Gastroesophageal sphincter (tissue), 4 donors: ENCODE measurements at places on chromosomes 6 and 20. TPM values are rescaled to one million over a fixed set of nuclear protein-coding genes. Genes with fewer than 3 reads are reported as not detected.
A peak's percentile ranks its signal among the peaks of the same experiment; 100 is the strongest.

- no peak for ATAC-seq
Observed at GRCh38 chr20:59912609-59913008, 20.8 kb downstream of the SYCP2 start.

DNA sequence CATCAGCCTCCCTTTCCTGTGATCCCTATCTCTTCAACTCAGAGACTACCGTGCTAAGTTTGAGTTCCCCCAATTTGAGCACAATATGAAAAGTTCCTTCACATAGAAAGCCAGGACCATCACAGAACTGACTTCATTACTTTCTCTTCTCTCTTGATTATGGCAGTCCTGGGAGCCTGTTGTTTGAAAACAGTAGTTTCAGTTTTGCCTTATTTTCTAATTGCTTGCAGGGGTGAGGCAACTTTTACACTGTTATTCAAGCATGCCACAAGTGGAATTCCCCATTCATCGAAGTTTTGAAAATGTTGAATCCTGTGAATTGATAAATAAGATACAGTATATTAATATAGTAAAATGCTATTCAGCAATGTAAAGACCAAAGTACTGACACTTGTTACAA lies 569.7 kb upstream of the MARCKS start:
- no peak for ATAC-seq

DNA sequence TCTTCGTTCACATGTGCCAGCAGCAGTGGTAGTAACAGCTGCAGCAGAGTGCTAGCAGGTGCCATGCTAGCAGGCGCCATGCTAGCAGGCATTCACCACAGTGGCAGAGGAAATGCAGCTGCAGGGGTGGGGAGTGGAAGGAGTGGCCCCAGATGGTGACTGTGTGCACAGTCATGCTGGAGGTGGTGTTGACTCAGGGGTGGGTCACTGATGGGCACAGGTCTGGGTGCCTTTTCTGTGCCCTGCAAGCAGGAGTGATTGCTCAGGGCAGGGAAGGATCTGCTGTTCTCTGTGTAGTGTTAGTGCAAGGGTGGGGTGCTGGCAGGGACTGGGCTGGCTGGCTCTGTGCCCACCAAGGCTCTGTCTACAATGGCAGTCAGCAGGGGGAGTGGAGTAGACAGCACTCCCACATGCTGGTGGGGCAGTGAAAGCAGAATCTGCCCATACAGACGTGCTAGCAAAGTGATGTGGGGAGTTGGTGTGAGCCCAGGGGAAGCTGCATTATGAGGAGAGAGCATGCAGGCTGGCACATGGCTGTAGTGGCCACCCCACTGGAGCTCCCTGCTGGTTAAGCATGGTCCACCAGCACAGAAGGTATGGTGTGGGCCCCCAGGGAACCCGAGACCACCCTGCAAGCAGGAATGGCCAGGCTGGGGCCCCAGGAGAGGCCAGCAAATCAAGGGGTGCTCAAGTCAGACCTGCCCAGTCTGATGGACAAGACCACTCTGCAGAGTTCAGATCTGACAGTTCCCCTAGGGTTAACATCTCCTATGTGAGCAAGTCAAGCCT lies 11.4 kb upstream of the TSPYL4 start:
- no peak for ATAC-seq

DNA sequence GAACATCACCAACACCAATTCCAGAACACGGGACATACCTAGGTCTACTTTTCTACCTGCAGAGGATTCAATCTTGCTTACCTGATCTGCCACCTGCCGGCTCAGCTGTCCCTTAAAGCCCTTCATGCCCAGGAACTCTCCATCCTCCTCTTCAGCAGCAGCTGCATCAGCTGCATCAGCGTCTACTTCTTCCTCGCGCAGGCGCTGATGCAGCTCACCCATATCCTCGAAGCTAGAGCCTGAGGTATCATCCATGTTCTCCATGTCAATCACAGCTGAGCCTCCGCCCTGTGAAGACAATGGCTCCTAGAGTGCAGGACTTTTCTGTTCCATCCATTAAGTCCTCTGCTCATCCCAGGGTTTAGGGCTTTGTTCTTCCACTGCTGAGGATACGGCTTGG lies 918 bp downstream of the YIPF3 start:
- no peak for ATAC-seq

The UBD gene
- total RNA-seq = 0.47 TPM

The C4A gene
- total RNA-seq = 50.4 TPM

The SIRPB2 gene
- 11.1 TPM for total RNA-seq

- no peak for ATAC-seq
Observed at GRCh38 chr20:41467690-41468089, 101.1 kb upstream of the EMILIN3 start.

The PCSK2 gene
- 1.6 TPM for total RNA-seq

The MEI4 gene
- total RNA-seq = 0.13 TPM

DNA sequence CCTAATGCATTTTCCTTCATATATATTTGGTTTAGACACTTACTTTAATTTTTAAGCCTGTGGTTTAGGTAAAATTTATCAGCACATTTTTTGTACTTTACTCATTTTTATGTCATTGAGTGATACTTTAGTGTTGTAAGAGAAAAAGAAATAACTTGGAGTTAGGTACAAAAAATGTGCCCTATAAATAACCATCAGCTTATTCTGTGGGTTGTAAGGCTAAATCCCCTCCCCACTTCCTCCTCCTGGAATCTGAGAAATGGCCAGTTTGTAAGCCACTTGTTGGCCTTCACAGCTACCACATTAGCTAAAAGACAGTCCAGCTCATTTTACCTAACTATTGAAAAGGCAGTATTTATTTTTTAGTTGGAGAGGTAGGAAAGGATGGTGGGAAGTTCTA lies 576.3 kb downstream of the PKHD1 start:
- ATAC-seq = no peak

- ATAC-seq = no peak
Observed at GRCh38 chr6:6593867-6594468, 5.4 kb downstream of the LY86 start.

DNA sequence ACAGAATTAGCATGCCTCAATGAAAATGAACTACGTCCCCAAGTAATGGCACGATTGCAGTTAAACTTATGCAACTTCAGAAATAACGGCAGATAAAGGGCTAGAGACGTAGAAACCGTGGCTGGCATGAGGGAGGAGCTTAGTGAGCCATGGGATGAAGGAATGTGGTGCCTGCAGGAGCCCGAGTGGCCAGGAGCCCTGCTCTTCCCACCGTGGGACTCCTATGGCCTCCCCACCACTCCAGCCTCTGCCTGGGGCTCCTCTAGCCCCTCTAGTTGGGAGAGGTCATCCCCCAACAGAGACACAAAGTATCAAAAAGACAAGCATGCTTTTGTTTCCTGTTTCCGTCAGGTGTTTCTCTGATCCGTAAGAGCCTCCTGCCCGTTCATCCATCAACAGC lies 75.1 kb upstream of the BHLHE23 start:
- no peak for ATAC-seq

The PSMB8 gene
- total RNA-seq = 20.2 TPM

GRCh38 chr6:101451981-101452380 lies 58.5 kb downstream of the GRIK2 start:
- no peak for ATAC-seq

The ELMO2 gene
- 58.4 TPM for total RNA-seq

DNA sequence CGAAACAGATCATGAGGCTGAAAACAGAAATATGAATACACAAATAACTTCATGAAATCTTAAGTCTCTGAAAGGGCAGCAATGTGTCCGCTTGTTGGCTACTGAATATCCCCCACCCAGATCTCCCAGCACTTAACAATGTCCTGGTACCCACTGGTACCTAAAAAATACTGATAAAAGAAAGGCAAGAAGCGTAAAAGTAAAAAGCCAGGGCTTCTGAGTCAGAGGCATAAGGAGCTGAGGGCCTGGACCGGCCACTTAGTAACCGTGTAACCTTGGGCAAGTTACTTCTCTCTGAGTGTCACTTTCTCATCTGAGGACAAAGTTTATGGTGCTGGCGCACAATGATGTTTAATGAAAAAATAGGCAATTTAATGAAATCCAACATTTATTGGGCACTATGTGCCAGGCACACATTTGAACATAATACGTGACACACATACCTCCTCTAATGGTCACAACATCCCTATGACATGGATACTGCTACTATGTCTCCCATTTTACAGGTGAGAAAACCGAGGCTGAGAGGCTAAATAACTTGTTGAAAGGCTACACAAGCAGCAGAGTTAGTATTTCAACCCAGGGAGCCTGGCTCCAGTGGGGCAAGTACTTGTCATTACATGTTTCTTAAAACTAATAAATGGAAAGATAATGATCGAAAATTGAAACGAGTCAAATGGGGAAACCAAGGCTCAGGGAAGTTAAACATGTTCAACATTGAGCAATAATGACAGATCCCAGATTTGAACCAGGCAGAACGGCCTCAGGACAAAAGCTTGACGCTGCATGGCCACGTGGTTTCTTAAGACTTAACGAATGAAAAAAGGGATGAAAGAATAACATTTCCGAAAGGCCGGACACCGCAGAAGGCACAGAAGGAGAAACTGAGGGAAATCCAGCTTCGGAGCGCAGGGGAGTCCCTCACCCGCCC lies 828 bp downstream of the TP53RK start:
- peak; percentile 0 for ATAC-seq

The DNMT3B gene
- total RNA-seq = 0.81 TPM

GRCh38 chr6:13733178-13733887 lies 21.7 kb upstream of the RANBP9 start:
- peak; percentile 97 for ATAC-seq

GRCh38 chr6:149897015-149897697 lies 757 bp downstream of the RAET1E start:
- ATAC-seq = peak; percentile 96

- no peak for ATAC-seq
Observed at GRCh38 chr20:8583012-8583565, 451.0 kb downstream of the PLCB1 start.

The CDC25B gene
- total RNA-seq = 39.1 TPM

GRCh38 chr20:10217721-10218410 lies 764 bp upstream of the SNAP25 start:
- ATAC-seq = peak; percentile 14

DNA sequence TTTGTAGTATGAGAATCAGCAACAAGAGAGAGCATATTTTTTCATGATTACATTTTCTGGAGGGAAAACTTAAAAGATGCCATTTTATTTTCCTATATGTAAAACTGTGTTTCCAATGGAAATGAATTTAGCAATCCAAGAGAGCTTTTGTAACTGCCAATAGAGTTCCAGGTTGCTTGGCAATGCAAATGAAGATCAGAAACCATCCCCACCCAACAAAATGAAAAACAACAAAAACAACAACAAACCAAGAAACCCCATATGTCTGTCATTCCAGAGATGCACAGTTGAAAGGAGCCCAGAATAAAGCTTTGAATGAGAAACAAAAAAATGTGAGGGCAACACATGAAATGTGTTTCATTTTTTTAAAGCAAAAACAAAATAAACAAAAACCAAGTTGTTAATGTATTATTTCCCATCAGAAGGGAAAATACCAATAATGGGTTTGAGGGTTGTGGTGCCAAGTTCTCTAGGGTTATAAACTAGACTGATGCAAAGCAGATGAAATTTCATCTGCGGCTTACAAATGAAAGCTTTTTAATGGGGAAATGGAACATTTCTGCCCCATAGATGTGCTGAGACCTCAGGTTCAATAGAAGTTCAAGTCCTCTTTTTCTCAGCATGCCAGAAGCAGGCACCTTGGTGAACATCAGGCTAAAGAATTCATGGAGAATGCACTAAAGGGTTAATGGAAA lies 121.5 kb upstream of the MCHR2 start:
- ATAC-seq = no peak

GRCh38 chr20:12028771-12029170 lies 111.1 kb downstream of the BTBD3 start:
- no peak for ATAC-seq

DNA sequence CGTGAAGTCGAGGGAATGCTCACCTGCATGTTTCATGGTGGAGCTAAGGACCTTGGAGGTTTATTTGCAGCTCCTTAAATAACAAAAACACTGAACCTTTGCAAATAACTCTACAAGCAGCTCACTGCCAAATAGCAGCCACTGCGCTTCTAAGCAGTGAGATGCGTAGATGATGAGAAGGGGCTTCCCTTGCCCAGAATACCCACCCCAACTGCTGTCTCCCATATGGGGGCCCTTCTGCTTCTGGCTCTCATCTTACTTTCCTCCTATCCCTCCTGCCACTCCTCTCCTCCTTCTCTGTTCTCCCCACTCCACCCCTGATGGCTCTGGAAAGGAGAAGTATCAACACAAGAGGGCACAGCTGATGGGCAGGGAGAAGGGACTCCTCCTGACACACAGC lies 193.3 kb upstream of the SSTR4 start:
- no peak for ATAC-seq

DNA sequence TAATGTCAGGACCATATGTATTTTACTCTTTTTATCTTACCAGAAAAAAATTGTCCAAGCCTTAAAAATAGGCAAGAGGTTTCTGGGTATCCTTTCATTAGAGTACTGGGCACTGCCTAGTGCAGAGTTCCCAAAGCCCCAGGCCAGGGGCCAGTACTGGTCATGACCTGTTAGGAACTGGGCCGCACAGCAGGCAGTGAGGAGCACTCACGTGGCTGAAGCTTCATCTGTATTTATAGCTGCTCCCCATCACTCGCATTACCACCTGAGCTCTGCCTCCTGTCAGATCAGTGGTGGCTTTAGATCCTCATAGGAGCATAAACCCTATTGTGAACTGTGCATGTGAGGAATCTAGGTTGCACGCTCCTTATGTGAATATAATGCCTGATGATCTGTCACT lies 632.9 kb downstream of the UTRN start:
- ATAC-seq = no peak

The GDAP1L1 gene
- 0.67 TPM for total RNA-seq

The TBXT gene
- not detected for total RNA-seq

DNA sequence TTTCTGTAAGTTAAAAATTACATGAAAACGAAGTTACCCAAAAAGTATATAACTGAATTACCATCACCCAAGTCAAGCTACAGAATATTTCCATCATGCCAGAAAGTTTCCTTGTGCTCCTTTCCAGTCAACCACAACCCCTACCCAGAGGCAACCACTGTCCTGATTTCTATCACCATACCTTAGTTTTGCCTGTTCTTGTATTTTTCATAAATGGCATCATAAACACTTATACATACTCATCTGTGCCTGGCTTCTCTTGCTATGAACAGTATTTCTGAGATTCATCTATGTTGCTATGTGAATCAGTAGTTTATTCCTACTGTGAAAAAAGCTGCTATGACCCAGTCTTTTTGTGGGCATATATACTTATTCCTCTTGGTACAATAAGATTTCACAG lies 7.4 kb downstream of the FKBP5 start:
- ATAC-seq = no peak
